Endothelial cell of umbilical vein (primary cell): ENCODE measurements at places on chromosomes 6 and 20.

DNA sequence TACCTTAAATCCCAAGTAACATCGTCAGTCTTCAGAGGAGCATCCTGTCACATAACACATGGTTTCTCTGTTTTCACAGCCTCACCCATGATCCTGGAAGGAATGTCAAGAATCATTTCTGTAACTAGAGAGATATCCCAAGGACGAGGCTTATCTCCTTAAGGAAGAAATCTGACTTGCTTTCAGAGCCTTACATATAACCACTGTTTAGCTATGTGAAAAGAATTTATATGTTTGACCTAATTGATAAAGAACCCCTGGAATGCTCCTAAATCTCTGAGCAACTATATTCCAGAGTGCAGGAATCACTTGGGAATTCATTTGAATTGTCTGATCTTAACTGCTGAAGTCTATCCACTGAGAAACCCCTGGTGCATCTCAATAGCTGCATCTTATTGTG is 243.1 kb downstream of the ALDH8A1 start:
- no peaks in the 10 kb centered on the region for H3K4me1 ChIP-seq
- no peak for DNase-seq

GRCh38 chr20:37265152-37265551 is 3.5 kb upstream of the GHRH start:
- no peaks in the 10 kb centered on the region for H3K36me3 ChIP-seq
- peaks cover 7% of the 10 kb centered on the region for H3K27me3 ChIP-seq
- no peak overlapping the region for H3K27ac ChIP-seq

- H3K27me3 ChIP-seq = no peaks in the 10 kb centered on the region
- no peak for DNase-seq
- no peaks in the 10 kb centered on the region for H3K36me3 ChIP-seq
- H3K4me3 ChIP-seq = no peak overlapping the region
Observed at GRCh38 chr6:100271625-100272024, 193.1 kb downstream of the SIM1 start.

GRCh38 chr6:140825731-140826130 is 1307.0 kb upstream of the GJE1 start:
- no peaks in the 10 kb centered on the region for H3K4me1 ChIP-seq
- H3K27me3 ChIP-seq = no peaks in the 10 kb centered on the region
- DNase-seq = no peak
- H3K36me3 ChIP-seq = no peaks in the 10 kb centered on the region

GRCh38 chr6:146803601-146804000 is 204.8 kb downstream of the ADGB start:
- DNase-seq = no peak
- no peaks in the 10 kb centered on the region for H3K4me1 ChIP-seq
- H3K27ac ChIP-seq = no peak overlapping the region
- no peak overlapping the region for H3K4me3 ChIP-seq
- no peaks in the 10 kb centered on the region for H3K27me3 ChIP-seq

DNA sequence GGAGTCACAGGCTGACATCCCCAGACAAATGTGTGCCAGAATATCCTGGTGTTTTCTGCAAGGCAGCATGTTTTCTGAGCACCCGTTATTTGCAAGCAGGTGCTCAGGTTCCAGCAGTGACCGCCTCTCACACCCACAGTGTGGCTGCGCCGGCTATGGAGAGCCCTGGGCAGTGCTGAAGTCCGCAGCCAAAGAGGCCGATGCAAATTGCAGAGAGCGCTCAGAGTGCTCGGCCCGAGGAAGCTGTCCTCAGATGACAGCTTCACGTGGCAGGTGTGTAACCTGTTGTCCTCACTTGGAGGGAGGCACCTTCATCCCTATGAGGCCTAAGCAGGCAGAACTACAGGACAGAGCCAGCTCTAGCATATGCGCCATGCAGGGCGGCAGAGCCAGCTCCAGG is 23.5 kb upstream of the MPC1 start:
- no peak overlapping the region for H3K27ac ChIP-seq
- DNase-seq = no peak
- H3K4me1 ChIP-seq = no peaks in the 10 kb centered on the region
- no peaks in the 10 kb centered on the region for H3K27me3 ChIP-seq
- H3K36me3 ChIP-seq = peaks cover 7% of the 10 kb centered on the region
- no peak overlapping the region for H3K4me3 ChIP-seq

DNA sequence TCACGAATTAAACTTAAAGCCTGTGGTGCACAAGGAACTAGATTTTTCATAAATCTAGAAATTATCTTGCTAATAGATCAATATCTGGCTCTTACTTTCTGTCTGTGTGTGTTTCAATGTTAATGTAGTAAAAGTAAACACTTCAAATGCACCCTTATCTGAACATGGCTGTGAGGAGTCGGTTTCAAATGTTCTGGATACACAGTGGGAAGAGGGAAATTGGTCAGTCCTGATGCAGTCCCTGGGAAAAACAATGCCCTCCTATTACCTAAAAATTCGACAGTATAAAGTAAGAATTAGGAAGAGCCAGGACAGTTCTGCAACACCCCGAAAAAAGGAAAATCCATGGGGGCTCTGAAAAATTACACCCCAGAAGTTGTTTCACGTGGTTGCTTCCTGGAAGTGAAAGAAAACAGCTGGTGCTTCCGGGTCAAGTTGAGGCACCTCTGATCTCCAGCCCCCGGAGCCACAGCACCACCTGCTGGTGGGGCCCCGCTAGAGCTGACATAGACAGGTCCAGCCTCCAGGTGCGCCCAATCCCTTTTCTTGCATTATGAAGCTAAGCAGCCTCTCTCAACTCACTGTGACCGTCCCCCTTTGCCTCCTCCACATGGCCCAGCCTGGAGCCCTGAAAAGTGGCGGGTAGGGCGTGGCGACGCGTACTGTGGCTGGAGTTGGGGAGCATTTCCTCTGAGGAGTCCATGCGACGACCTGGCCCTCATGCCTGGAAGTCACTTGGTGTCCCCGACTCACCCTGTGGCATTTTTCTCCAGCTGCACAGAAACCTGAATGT is 8.3 kb downstream of the SEMG2 start:
- H3K4me1 ChIP-seq = no peaks in the 10 kb centered on the region
- no peak for DNase-seq
- H3K4me3 ChIP-seq = no peak overlapping the region
- no peak overlapping the region for H3K27ac ChIP-seq
- no peaks in the 10 kb centered on the region for H3K36me3 ChIP-seq

DNA sequence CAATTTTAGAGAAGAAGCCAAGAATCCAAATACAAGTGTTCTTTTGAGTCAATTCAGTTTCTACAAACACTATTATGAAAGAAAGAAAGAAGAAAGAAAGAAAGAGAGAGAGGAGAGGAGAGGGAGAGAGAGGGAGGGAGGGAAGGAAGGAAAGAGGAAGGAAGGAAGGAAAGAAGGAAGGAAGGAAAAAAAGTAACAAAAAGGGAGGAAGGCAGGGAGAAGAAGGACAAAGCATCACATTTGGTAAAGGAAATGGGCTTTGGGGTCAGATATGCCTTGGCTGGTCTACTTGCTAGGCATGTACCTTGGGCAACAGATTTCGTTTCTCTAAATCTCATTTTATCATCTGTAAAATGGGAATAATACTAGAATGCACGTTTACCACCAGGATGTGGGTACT is 49.4 kb upstream of the BCAS1 start:
- no peaks in the 10 kb centered on the region for H3K36me3 ChIP-seq
- no peaks in the 10 kb centered on the region for H3K4me1 ChIP-seq
- no peak overlapping the region for H3K4me3 ChIP-seq
- DNase-seq = no peak
- no peak overlapping the region for H3K27ac ChIP-seq

DNA sequence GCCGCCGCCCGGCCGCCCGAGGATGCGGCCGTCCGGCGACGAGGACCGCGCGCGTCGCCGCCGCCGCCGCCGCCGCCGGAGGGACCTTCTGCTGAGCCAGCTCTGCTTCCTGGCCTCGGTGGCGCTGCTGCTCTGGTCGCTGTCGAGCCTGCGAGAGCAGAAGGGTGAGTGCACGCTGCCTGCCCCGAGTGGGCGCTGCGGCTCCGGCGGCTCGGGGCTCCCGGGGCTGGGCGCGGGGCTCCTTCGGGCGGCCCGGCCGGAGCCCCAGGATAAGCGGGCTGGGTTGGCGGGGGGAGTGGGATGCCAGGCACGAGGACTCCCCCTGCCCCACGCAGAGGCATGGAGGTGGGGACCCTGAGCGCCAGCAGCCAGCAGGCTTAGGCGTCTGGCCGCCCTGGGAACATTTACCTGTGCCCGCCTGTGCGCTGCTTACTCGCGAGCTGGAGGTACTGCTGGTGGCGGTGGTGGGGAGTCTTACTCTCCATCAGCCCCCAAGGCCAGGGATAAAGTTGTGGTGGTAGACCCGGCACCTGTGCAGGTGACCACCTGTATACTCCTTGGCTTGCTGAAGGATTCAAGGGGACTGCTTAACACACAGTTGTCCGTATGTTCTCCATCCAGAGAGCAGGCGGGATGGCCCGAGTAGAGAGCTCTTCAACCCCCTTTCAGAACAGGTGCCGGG is 520 bp downstream of the SLC24A3 start:
- no peak overlapping the region for H3K27ac ChIP-seq
- peaks cover 18% of the 10 kb centered on the region for H3K27me3 ChIP-seq
- no peaks in the 10 kb centered on the region for H3K36me3 ChIP-seq

GRCh38 chr6:38799529-38800184 is 84.5 kb downstream of the DNAH8 start:
- H3K4me1 ChIP-seq = peaks cover 33% of the 10 kb centered on the region
- H3K4me3 ChIP-seq = no peak overlapping the region
- no peaks in the 10 kb centered on the region for H3K27me3 ChIP-seq

GRCh38 chr6:135395136-135395535 is 102.4 kb downstream of the AHI1 start:
- no peaks in the 10 kb centered on the region for H3K36me3 ChIP-seq
- no peak overlapping the region for H3K4me3 ChIP-seq
- no peak for DNase-seq
- H3K27ac ChIP-seq = no peak overlapping the region
- no peaks in the 10 kb centered on the region for H3K4me1 ChIP-seq

DNA sequence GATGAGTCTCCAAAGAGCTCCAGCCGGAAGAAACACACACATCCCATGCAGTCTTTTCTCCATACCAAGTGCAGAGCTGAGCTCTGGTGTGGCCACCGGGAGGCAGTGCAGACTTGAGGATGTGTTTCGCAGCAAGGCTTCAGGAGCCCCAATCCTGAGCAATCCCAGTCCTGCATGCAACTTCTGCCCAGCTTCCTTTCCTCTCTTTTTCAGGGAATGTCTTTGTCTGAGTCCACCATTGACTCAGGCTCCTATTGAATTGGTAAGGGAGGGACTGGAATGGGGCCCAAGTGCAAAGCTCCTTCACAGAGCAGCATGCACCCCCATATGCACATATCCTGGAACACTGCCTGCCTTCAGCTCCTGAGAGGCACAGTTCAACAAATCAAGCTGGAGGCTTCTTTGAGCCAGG is 50.5 kb upstream of the ASIP start:
- no peak overlapping the region for H3K27ac ChIP-seq
- H3K27me3 ChIP-seq = peaks cover 37% of the 10 kb centered on the region
- no peaks in the 10 kb centered on the region for H3K4me1 ChIP-seq
- DNase-seq = peak; percentile 82
- no peak overlapping the region for H3K4me3 ChIP-seq
- no peaks in the 10 kb centered on the region for H3K36me3 ChIP-seq

DNA sequence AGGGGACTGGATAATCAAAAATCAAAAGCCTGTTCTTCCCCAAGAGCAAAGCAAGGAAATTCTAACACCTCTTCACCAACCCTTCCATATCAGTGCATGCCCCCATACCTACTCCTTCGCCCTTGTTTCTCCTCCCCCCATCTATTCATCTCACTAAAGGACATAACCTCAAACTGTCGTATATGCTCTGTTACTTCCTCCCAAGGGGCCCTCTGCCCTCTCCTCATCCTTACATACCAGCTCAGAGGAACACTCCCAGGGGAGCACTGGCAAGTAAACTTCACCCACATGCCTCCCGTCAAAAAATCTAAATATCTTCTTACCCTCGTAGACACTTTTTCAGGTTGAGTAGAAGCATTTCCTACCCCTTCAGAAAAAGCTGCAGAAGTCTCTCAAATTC is 9.4 kb upstream of the ADTRP start:
- H3K27me3 ChIP-seq = peaks cover 3% of the 10 kb centered on the region
- H3K4me3 ChIP-seq = no peak overlapping the region
- H3K27ac ChIP-seq = no peak overlapping the region
- H3K36me3 ChIP-seq = no peaks in the 10 kb centered on the region
- DNase-seq = no peak

DNA sequence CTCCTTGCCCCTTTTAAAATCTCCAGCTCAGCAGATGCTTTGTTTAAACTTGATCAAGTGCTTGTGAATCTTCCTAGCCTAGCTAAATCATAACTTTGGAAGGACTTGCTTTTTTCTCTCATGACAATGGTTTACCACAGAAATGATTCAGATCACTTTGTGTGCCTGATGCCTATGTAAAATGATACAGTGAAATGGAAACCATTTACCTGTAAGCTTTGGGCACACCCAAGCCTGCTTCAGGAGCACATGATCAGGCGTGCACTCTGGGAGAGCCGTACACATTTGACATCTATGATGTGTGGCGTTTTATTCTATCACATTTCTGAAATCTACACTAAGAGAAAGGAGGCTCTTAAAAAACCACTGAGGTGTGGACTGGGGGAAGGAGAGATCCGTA is 41.1 kb downstream of the PTPN1 start:
- no peak overlapping the region for H3K4me3 ChIP-seq
- no peaks in the 10 kb centered on the region for H3K27me3 ChIP-seq
- H3K27ac ChIP-seq = no peak overlapping the region
- peaks cover 2% of the 10 kb centered on the region for H3K36me3 ChIP-seq

DNA sequence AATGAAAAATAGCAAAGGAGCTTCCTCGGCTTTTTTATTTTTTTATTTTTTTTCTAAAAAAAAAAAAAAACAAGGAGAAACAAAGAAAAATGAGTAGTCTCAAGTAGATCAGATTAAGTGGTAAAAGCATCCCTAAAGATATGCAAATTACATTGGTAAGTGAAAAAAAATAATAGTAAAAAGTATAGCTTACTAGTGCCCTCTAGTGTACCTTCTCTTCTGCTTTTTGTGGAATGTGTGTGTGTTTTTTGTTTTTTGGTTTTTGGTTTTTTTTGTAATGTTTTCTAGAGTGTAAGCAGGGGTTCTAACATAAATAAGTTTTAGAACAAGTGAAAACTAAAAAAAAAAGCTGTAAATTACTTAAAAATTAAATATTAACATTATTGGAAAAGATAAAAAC is 1062.0 kb downstream of the HACE1 start:
- H3K27me3 ChIP-seq = no peaks in the 10 kb centered on the region
- peak; percentile 7 for DNase-seq
- H3K36me3 ChIP-seq = no peaks in the 10 kb centered on the region
- H3K4me1 ChIP-seq = no peaks in the 10 kb centered on the region

DNA sequence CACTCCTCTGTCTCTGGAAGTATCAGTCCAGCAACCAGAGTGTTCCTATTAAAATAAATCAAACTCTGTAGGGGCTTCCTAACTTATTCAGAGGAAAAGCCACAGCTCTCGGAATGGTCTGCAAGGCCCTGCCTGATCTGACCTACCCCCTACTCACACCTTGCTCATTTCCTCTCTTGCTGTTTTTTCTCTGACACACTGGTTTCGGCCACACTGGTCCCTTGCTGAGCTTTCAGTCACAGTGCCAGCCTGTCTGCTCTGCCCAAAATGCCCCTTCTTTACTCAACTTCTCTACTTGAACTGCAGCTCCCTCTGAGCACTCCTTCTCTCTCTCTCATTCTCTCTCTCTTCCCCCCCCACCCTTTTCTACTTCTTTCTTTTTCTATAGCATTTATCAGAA is 430.2 kb downstream of the UTRN start:
- peak; percentile 10 for DNase-seq
- no peak overlapping the region for H3K27ac ChIP-seq
- H3K4me1 ChIP-seq = peaks cover 11% of the 10 kb centered on the region
- no peaks in the 10 kb centered on the region for H3K36me3 ChIP-seq
- H3K4me3 ChIP-seq = no peak overlapping the region
